ENCODE measurements at places on chromosomes 5 and 9.

GRCh38 chr5:31966936-31967335 is 207.2 kb downstream of the GOLPH3 start:
- DNase-seq, result no peak

- DNase-seq, result no peak
Measured at GRCh38 chr9:69264526-69264925, 60.5 kb upstream of the ENTREP1 start.

DNA sequence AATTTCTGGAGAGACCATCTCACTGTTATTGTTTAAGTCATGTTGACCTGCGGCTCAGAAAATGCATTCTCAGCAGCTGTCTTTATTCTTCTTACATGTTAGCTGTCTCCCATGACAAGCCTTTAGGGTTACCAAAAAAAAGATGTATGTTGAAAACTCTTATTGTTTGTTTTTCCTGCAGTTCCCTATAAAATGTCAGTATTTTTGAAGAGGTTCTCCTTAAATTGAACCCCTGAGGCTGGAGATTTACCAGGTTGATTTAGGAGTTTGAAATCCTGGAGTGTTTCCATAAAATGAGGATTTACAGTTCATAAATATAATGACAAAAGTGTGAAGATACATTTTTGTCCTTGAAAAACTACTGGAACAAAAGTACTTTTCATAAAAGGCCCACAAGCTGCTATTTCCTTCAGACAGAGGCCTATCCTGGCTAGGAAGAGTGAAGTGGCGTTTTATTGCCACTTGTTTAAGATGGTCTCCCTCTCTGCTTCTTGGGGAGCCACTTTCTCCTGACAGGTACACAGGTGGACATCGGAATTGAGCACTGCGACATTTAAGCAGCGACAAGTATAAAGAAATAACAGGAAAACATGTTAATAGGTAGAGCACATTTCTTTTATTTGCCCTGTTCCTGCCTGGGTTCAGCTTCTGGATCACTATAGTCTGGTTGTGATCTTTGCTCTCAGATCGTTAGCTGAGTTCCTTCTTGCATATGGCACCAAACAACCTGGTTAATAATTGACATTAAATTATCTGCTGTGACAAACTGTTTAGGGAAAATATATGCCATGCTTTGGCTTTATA is 344.8 kb upstream of the RPS23 start:
- no peak for DNase-seq

GRCh38 chr9:103319979-103320378 is 324.8 kb downstream of the CYLC2 start:
- DNase-seq, result no peak

- DNase-seq, result no peak
Measured at GRCh38 chr5:122141751-122142150, 12.4 kb downstream of the ZNF474 start.

- peak; percentile 83 for DNase-seq
Measured at GRCh38 chr5:91384671-91385430, 1.7 kb upstream of the ARRDC3 start.

DNA sequence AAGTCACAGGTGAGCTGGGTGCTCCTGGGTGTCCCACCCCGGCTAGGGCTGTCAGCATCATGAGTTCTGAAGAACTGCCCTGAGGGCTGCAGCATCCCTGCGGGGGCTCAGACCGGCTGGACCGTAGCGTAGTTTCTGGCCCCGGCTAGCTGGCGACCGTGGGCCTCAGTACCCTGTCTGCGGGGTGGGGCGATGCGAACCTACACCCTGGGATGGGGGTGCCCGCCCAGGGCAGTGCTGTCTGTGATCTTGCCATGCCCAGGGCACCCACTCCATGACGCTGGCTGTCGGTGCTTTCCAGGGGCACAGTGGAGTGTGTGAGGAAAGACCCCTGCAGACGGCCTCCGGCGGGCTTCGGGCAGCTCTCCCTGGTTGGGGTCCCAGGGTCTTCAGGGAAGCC is 66.5 kb upstream of the IRX4 start:
- no peak for DNase-seq

DNA sequence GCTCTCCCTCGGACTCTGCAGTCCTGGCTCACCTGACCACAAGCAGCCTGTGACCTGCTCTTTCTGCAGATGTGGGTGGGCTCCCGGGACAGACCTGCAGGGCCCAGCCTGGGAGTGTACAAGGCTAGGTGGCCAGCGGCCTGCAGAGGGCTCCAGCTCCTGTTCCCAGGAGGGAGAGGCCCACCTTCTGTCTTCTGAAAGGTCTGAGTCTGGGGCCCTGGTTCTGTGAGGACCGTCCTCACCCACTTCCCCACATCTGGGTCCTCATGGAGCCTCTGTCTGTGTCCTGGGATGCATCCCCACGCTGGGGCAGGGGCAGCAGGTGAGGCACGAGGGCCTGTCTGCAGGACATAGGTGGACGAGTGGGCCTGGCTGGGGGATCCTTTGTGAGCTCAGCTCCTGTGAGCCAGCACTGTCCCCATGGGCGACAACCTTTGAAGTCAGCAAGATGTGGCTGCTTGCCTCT is 43.7 kb downstream of the PHF2 start:
- no peak for DNase-seq

GRCh38 chr9:106277966-106278365 is 583.6 kb downstream of the TMEM38B start:
- no peak for DNase-seq

DNA sequence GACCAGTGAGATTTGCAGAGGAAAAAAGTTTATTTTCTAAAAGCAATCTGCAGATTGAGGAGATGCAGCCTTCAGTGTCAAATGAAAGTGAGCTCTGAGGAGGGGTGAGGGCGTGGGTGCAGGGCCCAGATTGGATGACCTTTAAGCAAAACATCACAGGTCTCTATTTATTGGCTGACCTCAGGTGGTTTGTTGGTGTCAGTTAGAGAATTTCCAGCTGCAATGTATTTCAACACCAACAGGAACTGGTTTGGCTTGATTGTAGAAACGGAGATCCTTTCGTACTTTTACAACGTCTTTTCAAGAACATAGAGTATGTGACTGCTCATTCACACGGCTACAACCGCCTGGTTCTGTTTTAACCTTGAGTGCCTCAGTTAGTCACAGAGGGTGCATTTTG is 1069.1 kb downstream of the EFNA5 start:
- no peak for DNase-seq

DNA sequence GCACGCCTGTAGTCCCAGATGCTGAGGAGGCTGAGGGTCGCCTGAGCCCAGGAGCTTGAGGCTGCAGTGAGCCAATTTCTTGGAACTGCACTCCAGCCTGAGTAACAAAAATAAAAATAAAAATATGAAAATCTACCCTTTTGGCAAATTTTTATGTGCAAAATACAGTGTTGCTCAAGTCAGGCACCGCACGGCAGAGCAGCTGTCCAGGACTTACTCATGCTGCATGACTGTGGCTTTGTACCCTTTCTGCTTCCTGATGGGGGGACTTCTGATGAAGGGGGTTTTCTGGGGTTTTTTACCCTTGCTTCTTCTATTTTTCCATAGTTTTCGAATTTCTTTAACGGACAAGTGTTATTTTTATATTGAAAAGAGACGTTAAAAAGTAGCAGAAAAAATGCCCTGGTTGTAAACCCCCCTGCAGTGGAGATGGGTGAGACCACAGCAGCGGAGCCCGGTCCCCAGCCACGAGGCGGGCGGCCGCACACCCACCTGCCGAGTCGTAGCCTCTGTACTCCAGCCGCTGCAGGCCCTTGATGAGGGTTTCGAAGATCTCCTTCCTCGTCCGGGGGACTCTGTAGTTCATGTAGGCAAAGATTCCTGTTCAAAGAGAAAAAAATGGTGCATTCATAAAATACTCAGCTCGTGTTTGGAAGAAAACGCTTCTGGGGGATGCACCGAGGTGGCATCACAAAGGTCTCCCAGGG is 15.0 kb downstream of the GFPT2 start:
- DNase-seq, result no peak

GRCh38 chr5:102843997-102844396 is 88.9 kb downstream of the PAM start:
- DNase-seq, result no peak

GRCh38 chr5:758698-759053 is 25.9 kb downstream of the ZDHHC11B start:
- no peak for DNase-seq

- DNase-seq, result no peak
Measured at GRCh38 chr9:69442486-69442885, 117.5 kb downstream of the ENTREP1 start.

GRCh38 chr9:16214677-16215352 is 655.7 kb downstream of the BNC2 start:
- DNase-seq, result no peak

GRCh38 chr5:12313602-12314001 is 409.4 kb upstream of the CTNND2 start:
- DNase-seq, result no peak

- DNase-seq, result no peak
Measured at GRCh38 chr9:13414349-13414748, 134.9 kb upstream of the MPDZ start.

- DNase-seq, result no peak
Measured at GRCh38 chr5:133995341-133995740, 9.4 kb downstream of the VDAC1 start.

- no peak for DNase-seq
Measured at GRCh38 chr5:158849219-158849791, 250.4 kb downstream of the EBF1 start.

DNA sequence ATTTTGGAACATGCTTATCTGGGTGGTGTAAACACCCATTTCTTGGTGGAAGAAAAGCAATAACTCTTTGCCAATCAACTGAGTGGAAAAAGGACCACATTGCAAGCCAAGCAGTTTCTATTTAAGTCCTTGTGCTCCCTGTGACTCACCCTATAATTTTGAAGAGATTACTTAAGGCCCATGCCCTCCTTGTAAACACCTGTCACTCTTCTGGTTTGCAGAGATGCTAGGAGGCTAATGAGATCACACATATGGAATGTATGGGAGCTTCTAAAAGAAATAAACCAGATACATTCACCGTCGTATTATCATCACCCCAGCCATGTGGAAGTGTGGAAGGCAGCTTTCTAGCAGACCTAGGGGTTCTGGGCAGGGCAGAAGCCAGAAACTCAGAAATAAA is 337.1 kb downstream of the GADD45G start:
- no peak for DNase-seq

- no peak for DNase-seq
Measured at GRCh38 chr5:56638061-56638621, 177.2 kb upstream of the MAP3K1 start.

DNA sequence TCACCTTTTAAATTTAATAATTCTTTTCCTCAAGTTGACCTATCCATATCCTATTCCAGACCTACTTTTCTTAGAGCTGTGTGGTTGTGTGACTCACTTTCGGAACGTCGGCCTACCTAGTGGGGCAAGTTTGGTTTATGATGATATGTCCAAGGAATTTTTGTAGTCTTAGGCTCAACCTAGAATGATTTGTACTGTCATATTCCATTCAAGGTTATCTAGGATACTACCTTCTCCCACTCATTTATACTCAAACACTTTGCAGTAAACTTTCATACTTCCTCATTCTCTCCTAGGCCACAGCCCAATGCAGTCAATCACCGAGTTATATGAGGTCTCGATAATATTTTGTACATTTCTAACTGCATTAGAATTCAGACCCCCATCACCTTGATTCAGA is 61.9 kb downstream of the PIK3R1 start:
- no peak for DNase-seq

DNA sequence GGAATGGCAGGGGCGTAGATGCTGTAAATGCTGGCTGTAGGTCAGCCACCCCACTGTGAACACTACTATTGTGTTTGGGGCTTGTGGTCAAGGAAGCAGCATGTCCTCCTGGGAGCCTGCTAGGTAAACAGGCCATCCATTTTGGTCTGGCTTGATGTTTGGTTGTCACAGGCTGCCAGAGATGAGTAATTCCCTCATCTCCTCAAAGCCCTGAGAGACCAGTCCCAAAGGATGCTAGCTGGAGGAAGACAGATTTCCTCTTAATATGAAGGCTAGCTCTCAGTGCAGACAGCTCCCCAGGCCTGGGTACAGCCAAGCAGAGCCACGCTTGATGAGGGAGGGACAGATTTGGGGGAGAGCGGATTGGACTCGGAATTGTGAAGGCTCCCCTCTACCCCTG is 72.5 kb upstream of the MAP1B start:
- no peak for DNase-seq

DNA sequence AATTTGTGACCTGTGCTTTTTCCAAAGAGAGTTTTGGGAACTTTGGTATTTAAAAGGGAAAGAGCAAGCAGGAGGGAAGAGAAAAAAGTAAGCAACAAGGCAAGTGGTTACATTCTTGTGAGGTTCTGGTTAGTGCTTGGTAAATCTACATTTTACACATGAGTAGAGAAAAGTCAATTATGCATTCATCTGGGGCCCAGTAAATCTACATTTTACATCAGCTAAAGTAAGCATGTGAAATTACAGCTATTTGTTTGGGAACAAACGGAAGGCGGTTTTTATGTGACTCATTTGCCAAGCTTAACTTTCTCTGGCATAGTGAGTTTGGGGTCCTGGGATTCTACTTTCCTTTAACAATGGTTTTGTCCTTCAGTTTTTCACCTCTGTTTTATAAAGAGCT is 102.2 kb downstream of the SNX18 start:
- DNase-seq, result no peak

- DNase-seq, result no peak
Measured at GRCh38 chr5:14325369-14325768, 182.2 kb downstream of the TRIO start.

DNA sequence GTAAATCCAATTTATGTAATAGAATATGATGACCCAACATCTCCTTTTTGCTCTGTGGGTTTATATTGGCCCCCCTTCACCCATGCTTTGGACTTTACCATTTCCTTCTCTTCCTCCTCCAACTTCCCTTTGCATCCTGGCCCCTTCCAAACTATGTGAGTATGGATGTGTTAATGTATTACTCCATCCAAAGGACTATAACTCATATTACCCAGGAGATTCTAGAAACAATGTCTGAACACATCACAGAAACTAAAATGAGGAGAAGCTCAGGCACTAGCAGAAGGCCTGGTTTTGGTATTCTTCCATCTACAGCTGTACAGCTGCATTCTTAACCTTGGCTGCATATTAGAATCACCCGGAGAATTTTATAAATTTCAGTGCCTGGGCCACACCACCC is 110.7 kb downstream of the PDE4D start:
- no peak for DNase-seq

DNA sequence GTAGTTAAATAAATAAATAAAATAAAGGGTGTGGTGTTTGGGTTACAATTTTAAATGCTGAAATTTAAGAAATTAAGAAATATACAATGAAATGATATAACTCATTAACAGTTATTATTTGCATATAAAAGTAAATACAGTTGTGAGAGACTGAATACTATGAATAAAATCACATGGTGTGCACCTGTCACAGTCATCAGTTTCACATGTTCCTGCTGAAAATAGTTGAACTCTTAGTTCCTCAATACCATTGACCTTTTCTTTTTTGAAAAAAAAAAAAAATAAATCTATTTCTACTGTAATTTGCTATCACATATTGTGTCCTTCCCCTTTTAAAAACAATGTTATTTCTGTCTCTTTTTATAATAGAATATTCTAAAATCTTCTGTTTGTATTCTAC is 130.9 kb upstream of the CHD1 start:
- peak; percentile 14 for DNase-seq
